H9 (cell line): ENCODE measurements at places on chromosomes 11 and 22. TPM values are rescaled to one million over a fixed set of nuclear protein-coding genes. Genes with fewer than 3 reads are reported as not detected.
A peak's percentile ranks its signal among the peaks of the same experiment; 100 is the strongest.

DNA sequence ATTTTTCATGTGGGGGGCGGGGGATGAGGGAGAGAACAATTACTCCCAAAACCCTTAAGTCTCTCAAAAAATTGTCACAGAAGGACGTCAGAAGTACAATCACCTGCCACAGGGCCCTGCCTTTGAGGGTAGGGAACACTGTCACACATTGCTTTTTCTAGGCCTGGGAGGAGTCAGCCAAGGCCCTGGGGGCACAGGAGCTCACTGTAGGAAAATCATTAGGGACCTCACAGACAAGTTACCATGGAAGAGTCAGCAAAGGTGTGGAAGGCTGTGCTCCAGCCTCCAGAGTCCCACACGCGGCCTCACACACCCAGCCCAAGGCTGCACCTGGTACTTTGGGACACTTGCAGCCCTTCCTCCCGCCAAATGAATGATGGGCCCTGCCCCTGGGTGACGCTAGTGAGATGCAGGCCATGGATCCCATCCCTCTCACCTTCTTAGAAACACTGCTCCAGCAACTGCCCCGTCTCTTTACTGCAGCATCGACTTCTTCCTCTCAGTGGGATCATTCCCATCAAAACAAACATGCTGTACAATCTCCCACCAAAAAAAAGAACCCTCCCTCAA lies 3.3 kb downstream of the PLEKHA7 start:
- no peak for DNase-seq

DNA sequence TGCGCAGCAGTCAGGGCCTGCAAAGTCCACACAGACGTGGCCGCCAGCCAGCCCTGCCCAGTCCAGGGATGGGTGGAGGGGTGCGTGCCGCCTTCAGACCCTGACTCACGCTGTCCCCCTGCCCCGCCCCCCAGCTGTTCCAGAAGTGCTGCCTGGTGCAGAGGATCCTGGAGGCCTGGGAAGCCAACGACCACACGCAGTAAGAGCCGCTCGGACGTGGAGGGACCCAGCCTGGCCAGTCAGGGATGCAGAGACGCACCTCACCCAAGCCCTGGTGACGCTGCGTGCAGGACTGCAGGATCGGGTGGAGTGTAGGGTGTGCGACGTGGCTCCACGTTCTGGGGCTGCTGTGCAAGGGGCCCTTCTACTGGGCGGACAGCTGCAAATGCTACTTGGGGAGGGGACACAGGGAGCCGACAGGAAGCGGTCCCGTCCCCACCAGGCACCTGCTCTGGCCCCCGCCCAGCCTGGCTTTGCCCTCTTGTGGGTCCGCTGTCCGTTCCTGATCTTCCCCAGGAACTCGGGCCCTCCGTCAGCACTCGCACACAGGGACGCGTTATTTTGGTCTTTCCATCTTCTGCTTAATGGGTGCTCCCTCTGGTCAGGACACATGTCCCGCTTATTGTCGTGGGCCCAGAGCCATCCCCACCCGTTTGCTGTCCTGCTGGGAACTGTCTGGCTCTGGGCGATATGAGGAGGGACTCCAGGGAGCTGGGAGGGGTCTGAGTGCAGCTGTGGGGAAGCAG lies 42.5 kb downstream of the SBF1 start:
- DNase-seq, result no peak

GRCh38 chr22:22558972-22559603 lies at the start of gene PRAME:
PRAME (minus strand) TSS chr22:22559265; CDS start chr22:22556832, 2,433 bp downstream.
- DNase-seq, result peak; percentile 86

DNA sequence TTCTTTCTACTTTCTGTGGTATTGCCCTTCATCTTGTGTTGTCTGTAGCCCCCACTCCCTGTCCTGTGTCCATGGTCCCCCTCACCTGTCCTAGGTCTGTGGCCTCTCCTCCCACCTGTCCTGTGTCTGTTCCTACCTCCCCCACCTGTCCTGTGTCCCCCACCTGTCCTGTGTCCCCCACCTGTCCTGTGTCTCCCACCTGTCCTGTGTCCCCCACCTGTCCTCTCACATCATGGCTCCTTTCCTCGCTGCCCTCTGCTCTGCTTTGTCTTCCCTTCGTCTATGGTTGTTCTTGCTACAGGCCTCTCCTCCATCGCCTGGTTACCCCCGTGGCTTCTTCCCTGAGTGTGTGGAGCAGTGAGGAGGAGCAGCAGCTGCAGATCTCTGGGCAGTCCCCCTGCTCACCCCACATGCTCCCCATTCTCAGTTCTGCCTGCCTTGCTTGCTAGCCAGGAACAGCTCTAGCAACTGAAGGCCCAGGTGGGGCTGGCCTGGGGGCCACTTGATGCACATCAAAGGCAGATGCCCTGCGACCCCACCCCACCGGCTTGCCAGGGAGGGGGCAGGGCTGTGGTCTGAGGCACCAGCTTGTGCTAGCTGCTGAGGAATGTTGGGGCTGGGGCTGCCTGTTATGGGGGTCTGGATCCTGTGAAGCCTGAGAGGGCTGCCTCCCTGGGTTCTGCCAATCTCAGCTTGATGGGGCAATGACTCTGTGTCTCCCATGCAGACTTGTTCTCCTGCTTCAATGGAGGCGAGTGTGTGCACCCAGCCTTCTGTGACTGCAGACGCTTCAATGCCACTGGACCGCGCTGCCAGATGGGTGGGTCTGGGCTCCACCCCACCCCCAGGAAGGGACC lies 5.6 kb downstream of the OTOG start:
- DNase-seq, result no peak

DNA sequence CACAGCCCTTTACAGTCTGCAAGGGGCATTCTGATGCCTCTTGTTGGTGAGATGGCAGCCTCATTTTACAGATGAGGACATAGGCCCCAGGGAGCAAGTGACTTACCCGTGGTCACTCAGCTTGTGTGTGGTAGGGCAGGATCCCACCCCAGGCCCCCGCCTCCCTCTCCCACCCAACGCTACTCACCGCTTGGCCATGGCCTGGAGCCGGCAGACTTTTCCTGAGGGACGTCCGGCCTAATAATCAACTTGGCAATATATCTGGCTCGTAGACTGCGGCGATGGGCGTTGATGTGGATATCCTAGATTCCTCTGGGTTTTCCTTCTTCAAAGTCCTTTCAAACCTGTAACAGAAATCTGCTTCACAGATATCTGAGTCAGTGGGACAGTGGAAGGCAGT lies 57.1 kb downstream of the ARHGAP8 start:
- DNase-seq, result no peak

The SEZ6L gene
- 0.09 and 0.13 TPM in 2 replicates for total RNA-seq

The ANKK1 gene
- total RNA-seq, result 0.11 and 0.20 TPM in 2 replicates
